Psoas muscle (tissue), 8 donors: ENCODE measurements at places on chromosomes 16 and 17. TPM values are rescaled to one million over a fixed set of nuclear protein-coding genes. Genes with fewer than 3 reads are reported as not detected.
A peak's percentile ranks its signal among the peaks of the same experiment; 100 is the strongest.

DNA sequence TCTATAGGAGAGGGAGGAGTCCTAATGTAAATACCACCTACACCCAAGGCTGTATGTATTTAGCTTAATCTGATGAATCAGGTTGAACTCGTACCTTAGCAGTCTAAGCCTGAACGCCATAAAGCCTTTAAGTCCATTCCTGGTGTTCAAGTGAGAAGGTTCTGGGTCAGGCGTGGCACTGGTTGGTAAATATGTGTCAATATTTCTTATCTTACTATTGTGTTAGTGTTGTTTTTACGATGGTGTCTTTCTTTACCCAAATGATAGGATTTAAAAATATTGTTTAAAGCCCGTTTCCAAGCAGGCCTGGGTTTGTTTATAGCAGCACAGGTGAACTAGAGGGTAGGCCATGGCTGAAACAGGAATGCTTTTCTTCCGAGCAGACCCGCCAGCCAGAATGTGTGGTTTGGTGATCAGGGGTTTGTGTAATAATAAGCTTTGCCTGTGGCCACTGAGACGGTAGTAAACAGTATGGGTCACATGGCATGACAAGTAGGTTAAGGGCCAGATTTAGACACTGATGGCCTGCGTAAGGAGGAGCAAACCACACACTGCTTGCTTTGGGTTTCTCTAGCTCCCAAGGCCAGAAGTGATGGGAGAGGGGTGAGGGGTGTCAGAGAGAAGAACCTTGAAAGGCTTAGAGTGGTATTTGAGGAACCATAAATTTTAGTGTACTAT, 3.3 kb downstream of the TMEM94 start:
- DNase-seq, result no peak

DNA sequence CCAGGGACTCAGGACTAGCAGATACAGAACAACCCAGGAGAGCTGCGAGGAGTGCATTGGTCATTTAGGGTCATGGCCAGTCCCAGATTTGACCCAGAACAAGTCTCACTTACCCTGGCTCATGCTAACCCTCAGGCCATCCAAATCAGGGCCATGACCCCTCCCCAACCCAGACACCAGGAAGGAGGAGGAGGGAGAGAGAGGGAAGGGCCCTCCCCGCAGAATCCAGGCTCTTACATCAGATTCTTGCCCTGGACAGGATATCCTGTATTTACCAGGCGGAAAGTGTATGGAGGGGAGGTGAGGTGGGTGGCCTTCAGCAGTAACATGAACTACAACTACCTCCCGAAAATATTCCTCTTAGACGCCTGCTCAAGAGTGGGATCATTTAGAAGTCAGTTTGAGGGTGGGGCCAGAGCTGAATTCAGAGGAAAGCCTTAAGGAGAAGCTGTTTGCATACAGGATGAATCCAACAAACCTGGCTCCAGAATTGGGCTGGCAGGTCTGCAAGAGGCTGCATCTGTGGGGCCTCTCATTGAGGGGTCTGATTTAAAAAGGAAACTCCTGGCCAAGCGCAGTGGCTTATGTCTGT, 2.1 kb downstream of the VAT1 start:
- no peak for DNase-seq

GRCh38 chr17:65977041-65977440, 214.9 kb downstream of the CEP112 start:
- DNase-seq, result no peak

DNA sequence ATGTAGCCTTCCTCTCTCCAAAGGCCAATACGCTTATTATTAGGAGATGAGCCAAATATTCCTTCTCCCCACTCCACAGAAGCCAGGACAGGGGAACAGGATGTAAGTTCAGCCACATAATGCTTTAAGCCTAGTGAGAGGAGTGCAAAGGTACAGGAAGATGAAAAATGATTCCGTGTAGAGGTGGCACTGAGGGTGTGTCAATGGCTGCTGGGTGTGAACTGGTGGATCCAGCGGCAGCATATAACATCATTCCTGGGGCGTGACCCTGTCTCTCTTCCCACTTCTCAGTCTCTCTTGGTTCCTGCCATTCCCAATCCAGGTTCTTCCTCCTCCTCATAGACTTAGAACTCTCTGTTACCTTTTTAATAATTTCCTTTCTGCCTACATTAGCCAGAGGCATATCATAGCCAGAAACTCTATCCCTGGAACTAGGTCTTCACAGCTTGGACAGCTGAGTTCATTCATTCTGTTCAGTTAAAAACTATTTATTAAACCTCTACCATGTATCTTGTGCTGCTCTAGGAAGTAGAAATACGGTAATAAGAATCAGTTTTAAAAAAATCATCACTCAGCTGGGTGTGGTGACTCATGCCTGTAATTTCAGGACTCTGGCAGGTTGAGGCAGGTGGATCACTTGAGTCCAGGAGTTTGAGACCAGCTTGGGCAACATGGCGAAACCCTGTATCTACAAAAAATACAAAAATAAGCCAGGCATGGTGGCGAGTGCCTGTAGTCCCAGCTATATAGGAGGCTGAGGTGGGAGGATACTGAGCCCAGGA, 58.0 kb upstream of the FAM20A start:
- DNase-seq, result no peak

- no peak for DNase-seq
These were observed 97.3 kb downstream of the ANKRD11 start for GRCh38 chr16:89392881-89393737.

DNA sequence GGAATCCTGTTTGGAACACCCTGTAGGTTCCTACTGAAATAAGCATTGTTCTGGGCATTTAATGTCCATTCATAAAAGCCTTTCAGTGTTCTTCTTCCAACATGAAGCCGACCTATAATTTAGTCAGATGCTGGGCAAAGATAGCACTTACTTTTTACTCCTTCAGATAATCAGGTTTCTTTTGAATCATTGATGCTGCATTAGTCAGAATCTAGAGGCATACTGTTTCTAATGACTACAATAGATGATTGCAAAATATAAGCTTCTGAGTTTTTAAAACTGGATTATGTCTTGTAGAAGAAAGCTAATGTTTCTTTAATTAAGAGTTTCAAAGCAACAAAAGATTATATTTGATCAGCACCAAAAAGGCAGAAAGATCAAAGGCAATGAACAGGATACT, 16.0 kb downstream of the MMD start:
- no peak for DNase-seq

DNA sequence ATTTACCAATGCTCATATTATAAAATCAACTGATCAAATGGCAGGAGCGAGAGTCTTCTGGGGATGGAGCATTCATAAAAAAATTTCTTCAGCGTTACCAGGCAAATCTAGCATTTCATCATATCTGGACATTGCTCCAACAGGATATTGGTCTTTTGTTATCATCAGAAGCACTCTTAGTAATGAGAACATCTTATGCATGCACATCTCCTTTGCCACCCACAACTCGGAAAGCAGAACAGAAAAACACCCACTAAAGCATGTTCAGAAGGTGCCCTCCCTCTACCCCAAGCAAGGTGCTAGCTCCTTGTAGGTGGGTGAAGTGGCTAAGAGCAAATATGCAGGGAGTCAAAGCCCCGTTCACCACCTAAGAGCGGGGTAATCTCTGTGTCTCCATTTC, 18.9 kb downstream of the ARHGAP17 start:
- DNase-seq, result no peak

GRCh38 chr17:80980397-80981061, 11.1 kb upstream of the CHMP6 start:
- no peak for DNase-seq

- DNase-seq, result no peak
These were observed 208.4 kb downstream of the IRF8 start for GRCh38 chr16:86107215-86107825.

DNA sequence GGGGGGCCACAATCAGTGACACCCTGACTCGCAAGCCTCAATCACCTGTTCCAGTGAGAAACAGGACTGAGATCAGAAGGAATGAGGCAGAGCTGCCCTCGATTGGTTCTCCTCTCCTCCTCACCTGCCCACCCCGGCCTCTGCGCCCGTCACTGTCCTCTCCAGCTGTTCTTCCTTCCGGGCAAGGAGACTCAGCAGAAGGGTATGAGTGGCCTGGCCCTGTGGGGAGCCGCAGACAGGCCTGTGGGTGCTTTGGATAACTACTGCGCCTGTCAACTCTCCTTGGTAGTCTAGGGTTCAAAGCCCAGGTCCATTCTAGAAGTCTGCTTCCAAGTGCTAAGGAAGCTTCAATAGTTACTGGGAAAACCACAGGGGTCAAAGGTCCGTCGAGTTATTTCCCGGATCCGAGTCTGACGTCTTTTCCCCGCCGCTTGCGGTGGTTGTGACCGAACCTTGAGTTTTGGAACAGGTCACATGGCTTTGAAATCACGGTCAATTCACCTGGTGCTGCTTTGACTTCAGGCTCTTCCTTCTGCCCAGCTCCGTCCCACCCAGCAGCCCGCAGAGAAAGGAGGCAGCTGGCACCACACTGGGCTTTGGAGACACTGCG, 8.3 kb downstream of the CARD14 start:
- no peak for DNase-seq

DNA sequence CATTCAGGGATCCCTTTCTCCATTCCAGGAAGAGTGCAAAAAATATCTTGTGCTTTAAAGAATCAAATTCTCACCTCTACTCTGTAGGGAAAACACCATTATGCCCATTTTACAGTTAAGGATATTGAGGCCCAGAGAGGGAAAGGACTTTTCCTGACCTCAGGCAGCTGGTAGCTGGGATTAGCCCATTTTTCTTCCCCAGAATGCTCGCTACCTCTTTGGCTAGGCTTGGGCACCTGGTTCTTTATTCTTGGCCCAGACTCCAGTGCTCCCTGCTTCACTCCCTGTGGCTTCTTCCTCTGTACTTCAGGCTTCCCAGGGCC, 45.7 kb downstream of the MEOX1 start:
- DNase-seq, result no peak

DNA sequence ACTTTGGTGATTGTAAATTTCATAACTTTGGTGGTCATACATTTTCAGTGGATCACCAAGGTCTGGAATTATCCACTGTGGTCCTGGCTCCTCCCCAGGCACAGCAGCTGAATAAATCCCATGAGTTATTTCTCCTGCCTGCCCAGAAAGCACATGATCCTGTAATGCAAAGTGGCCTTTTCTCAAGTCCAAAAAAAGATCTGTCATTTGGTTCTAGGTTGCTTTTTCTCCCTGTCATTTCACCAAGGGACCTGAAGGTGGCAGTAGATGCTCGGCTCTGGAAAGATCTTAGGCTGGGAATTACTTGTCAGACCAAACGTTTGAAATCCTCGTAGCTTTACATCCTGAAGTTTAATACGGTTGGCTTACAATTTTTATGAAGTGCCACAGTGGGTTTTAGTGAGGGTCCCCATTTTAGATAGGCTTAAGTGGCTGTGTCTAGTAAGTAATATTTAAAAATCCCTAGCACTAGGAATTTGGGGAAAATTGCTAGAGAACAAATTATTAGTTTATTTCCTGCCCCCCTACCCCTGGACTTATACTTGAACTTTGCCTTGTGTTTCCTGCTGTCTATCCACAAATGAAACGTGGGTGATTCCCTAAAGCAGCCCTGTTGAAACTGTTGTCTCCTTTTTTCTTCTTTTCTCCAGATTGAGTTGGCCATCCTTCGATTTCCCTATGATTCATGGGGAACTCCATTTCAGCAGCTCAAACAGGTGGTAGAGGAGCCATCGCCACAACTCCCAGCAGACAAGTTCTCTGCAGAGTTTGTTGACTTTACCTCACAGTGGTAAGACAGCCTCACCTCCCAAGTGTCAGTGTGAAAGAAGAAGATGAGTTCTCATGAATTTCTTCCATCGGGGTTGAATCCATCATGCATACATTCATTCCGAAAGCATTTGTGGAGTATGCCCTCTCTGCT, 111.7 kb downstream of the MAP2K6 start:
- peak; percentile 75 for DNase-seq

- no peak for DNase-seq
These were observed 886.5 kb upstream of the SOX9 start for GRCh38 chr17:71234349-71234748.

DNA sequence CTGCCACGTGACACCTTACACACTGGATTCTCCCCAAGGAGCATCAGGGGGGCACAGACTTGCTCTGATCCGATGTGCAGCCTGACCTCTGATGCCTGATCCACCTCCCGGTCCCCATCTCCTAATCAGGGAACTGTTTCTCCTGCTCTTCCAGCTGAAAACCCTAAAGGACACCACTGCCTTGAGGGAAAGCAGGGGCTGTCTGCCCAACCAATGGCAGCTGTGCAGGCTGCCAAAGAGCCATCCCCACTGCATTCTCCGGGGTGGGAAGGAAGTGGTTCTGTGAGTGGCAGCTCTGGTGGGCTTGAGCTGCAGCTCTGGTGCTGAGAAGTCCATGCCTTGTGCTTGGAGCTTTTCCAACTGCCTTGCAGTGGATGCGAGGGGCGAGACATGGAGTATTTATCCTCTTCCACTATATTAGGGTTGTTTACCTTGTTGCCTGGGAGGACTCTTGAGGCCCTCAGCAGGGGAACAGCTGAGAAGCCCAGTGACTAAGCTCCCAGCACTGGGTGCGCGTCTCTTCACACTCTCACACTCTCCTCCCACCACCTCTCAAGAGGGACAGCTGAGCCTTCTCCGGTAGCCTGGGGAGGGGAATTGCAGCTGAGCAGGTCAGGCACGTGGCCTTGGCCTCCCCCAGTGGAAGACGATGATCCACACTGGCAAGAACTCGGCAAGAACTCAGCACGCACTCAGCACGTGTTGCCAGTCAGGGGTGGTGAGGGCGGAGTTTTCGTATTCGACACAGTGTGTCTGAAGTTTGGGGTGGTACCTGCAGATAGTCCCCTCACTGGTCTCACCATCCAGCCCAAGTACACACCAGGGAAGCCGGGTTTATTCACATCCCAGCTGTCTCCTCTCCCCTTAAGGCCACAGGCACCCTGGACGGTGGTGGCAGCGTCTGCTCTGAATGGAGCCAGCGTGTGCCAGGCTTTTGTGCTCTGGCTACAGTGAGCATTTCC, 21.1 kb upstream of the SPATA32 start:
- peak; percentile 94 for DNase-seq

- DNase-seq, result no peak
These were observed 23.9 kb downstream of the NFAT5 start for GRCh38 chr16:69589434-69590269.

DNA sequence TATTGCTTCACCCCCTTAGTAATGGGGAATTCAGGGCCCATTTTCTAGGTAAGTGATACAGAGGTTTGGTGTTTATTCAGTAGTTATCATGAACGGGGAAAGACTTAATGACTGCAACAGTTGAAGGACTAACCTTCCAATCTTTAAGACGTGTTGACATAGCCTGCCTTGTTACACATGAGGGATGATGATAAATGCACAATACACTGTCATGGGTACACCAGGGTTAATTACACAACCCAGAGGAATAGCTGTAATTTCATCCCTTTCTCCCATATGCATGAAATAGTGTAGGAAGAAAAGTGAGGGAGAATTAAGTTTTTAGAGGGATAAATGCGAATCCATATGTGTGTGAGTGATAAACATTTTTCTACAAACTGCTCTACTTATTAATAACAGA, 10.7 kb downstream of the MYH4 start:
- DNase-seq, result no peak

- peak; percentile 79 for DNase-seq
These were observed 53.9 kb upstream of the ERCC4 start for GRCh38 chr16:13866073-13866472.

ZNF385C gene
- 0.36 TPM for polyA plus RNA-seq

LRRC36 gene
- 0.06 TPM for polyA plus RNA-seq

CA5A gene
- polyA plus RNA-seq, result not detected

RRN3 gene
- 49.5 TPM for polyA plus RNA-seq

ABCC3 gene
- 1.2 TPM for polyA plus RNA-seq

VMO1 gene
- 3.1 TPM for polyA plus RNA-seq

ACAP1 gene
- polyA plus RNA-seq, result 1.9 TPM

MYH1 gene
- 1,180 TPM for polyA plus RNA-seq

UTP4 gene
- polyA plus RNA-seq, result 64.9 TPM
